ENCODE measurements at places on chromosomes 6 and 20.

DNA sequence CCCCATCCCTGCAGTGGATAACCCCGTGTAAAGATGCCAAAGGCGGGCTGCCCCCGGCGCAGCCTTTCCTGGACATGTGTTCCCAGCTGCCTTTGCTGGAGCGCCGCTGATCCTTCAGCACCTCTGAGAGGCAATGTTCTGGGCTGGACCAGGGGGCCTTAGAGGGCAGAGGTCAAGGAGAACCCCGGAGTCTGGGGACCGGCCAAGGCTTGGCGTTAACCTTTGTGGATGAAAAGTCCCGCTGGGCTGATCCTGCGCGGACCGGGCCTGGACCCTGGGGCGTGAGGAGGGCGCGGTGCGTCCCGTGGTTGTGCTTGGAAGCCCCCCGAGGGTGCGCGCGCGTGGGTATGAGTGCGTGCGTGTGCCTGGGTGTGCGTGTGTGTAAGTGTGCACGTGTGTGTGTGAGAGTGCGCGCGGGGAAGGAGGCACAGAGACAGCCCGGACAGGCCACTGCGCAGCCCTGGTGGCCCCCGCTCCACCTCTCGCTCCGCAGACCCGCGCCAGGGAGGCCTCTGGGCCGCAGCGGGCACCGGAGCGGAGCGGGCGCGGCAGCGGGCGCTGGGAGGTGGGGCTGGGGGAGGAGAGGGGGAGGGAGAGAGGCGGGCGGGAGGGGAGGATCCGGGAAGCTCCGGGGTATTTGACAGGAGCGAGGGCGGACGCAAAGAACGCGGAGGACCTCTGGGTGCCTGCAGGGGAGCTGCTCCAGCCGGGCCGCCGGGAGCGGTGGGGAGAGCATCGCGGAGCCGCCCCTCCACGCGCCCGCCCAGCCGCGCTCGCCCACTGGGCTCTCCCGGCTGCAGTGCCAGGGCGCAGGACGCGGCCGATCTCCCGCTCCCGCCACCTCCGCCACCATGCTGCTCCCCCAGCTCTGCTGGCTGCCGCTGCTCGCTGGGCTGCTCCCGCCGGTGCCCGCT lies at the start of gene SMOC2:
Gene SMOC2 (plus strand): TSS at position 665 of the 914 bp plus-strand sequence. CDS start 187 bp downstream, at position 852.
- DNase-seq, result no peak

DNA sequence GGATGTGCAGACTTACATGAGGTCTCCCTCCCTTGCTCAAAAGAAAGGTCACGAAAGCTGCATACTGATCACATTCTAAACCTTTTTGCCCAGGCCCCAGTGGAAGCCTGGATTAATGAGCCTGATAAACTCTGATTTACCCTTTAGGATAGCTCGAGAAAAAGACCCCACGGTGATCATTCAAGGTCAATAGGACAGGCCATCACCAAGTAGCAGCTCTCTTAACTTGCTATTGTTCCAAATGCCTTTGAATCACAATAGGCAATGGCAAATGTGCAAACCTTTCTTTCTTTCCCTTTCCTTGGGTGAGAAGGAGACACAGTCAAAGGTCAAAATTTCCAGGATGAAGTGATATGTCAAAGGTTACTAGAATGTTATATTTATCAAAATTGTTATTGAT lies 327.3 kb downstream of the HDGFL1 start:
- no peak for DNase-seq

DNA sequence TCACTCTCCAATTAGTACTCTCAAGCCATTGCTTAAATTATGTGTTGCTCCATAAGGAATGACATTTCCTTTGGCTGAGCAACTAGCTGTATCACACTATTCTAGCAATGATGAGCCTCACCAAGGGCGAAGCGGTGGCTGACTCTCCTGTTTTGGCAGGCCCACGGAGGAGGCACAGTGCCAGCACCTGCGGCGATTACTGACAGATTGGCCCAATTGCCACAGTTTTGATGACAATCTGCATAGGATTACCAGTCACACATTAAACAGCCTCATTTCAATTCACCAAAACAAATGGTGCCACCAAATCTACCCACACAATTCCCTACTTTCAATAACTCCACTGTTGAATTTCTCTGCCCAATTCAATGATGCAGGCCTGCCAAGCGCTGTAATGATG lies 286.9 kb downstream of the PTPRK start:
- no peak for DNase-seq

DNA sequence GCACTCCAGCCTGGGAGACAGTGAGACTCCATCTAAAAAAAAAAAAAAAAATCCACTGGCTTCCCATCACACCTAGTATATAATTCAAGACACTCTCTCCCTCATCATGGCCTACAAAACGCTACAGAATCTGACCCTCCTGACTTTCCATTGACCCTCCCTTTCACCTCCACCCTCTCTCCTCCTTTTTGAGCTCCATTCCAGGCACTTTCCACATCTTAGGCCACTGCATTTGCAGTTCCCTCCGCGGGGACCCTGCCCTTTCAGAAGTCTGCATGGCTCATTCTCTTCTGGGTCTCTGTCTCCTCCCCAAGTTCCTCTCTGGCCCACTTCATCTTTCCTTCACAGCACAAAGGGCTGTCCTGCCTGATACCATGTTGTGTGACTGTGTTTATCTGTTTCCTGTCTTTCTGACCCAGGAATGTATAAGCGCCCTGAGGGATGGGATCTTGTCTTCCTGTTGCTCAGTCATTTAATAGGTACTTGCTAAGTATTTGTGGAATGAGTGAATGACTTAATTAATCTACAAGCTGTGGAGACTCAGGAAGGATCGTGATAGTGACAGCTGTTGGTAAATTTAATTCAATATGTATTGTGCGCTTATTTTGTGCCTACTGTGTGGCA lies 35.2 kb downstream of the NCR2 start:
- no peak for DNase-seq

DNA sequence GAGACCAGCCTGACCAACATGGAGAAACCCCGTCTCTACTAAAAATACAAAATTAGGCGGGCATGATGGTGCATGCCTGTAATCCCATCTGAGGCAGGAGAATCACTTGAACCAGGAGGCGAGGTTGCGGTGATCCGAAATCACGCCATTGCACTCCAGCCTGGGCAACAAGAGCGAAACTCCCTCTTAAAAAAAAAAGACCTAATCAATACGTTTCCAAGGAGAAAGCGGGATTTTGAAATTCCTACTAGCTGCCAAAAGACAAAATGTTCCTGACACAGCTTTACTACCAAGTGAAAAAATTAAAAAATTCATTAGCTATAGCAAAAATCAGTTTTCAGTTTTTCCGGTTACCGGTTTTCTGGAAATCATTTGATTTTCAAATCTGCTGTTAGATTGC lies 129.3 kb downstream of the SCAF8 start:
- DNase-seq, result no peak

DNA sequence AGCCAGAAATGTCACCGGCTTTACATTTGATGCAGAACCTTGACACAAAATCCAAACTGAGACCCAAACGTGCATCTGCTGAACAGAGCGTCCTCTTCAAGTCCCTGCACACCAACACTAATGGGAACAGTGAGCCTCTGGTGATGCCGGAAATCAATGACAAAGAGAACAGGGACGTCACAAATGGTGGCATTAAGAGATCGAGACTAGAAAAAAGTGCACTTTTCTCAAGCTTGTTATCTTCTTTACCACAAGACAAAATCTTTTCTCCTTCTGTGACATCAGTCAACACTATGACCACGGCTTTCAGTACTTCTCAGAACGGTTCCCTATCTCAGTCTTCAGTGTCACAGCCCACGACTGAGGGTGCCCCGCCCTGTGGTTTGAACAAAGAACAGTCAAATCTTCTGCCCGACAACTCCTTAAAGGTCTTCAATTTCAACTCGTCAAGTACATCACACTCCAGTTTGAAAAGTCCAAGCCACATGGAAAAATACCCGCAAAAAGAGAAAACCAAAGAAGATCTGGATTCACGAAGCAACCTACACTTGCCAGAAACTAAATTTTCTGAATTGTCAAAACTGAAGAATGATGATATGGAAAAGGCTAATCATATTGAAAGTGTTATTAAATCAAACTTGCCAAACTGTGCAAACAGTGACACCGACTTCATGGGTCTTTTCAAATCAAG lies 108.4 kb downstream of the RTN4IP1 start:
- no peak for DNase-seq

DNA sequence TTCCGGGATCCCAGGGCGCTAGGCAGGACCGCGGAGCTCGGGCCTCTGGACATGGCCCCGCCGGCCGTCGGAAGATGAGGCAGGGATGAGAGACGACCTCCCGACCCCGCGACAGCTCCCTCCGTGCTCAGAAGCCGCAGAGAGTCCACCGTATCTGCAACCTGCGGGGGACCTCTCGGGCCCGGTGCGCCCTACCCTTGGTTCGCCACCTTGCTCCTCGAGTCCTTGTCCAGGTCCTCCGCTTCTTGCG lies 301 bp downstream of the PPP1R3D start:
- DNase-seq, result no peak

DNA sequence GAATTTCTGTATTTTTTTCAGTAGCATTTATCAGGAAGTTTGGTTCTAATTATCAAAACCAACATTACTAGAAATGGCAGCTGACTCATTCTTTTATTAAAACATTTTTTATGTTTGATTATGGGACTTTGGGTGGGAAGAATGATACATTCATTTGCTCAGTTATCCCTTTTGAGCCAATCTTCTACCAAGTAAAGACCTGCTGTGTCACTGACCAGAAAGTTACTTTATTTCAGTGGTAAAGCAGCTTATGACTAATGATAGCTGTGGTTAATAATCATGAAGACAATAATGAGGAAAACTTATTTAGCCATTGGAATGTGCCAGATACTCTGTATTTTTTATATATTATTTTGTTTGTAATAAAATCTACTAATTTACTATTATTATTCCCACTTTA lies 142.3 kb downstream of the FARS2 start:
- DNase-seq, result no peak

GRCh38 chr20:47453167-47453782 lies 48.4 kb upstream of the NCOA3 start:
- no peak for DNase-seq

- peak; percentile 38 for DNase-seq
Observed at GRCh38 chr6:119350202-119350951, 816 bp upstream of the MAN1A1 start.
